GM12864 (cell line): ENCODE measurements at places on chromosomes 5 and 9.
A peak's percentile ranks its signal among the peaks of the same experiment; 100 is the strongest.

DNA sequence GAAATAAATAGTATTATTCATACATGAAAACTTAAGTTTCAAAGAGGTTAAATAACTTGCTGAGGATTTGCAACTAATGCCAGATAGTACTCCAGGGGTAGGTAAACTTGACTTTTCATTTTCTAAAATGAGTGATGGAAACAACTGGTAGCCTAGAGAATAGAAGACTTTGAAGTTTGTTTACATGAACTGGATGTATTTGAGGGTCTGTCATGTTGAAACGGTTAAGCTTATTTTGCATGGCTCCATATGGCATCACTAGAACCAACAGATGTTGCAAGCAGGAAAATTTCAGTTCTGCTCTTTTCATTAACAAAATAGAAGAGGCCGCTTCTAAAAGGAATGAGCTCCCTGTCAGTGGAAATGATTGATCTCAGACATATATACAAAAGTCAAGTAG is 105.1 kb upstream of the SGCD start:
- DNase-seq = no peak

- no peak for DNase-seq
These were observed 13.6 kb downstream of the MTMR12 start for GRCh38 chr5:32299059-32299677.

GRCh38 chr9:135372501-135373008 is 107.0 kb upstream of the PPP1R26 start:
- no peak for DNase-seq

DNA sequence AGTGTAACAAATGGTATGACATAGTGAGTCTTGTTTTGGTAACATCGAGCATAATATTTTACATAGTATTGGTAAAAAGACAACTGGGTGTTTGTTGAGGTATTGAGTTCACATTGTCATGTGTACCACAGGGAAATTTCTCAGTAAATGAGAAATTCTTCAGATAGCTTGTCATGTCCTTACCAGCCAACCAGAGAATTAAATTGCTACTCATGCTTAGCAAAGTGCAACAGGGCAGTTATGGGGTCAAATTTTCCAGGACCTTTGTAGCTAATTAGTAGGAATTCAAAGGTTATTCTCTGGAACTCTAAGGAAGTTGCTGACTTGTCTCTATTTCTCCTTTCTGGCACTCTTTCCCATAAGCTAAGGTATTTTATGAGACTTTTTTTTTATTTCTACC is 595.7 kb downstream of the EFNA5 start:
- no peak for DNase-seq

- no peak for DNase-seq
These were observed 2.3 kb downstream of the RALGPS1 start for GRCh38 chr9:126916909-126917308.

GRCh38 chr5:36790847-36791246 is 85.7 kb upstream of the NIPBL start:
- no peak for DNase-seq

DNA sequence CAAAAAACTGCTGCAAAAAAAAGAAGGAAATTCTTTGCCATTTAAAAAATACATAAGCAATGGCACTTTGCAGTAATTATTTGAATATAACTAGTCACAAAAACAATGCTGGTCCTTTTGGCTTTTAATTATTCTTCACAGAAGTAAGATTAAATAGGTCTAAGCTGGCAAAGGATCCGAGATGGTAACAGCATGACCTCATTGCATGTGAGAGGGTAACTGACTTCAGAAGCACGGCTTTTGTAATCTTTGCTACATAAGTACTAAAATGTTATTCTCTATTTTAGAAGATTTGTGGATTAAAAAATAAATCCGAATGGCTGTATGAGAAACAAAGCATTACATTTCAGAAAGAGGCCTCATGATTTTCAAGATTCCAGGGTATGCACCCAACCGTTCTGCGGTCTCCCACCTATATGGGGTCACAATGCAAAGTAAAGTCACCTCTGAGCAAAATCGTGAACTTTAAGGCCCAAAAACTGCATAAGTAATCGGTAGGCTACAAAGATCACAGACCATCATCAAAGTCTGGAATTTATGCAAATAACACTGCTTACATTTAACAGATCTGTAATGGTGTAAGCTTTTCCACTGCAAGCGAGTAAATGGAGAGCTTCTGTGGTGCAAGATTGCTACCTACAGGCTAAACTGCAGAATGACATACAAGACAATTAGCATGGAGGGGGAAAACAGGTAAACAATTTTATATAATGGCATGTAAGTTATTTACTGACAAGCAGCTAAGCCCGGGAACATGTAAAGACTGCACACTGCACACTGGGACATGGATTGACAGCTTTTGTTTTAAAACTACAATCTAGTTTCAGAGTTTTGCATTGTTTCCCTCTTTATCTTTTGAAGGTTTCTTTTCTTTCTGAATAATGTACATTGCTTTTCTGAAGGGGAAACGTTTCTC is 231.6 kb downstream of the SLF1 start:
- DNase-seq = peak; percentile 61

DNA sequence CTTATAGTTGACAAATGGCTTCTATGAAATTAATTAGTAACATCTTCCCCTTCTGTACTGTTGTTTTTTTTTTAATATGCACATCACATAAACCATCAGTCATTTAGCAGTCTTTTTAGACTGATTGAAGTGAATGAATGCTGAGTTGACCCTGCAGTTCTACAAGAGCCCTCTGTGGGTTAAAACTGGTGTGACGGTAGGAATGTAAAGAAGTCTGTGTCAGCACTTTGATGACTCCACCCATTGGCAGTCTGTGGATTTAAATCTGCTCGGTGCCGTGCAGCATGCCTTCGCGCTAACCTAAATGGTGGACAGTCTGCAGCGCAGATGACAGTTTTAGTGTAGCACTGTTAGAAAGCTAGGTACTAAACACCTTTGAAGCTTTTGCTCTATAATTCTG is 3.1 kb downstream of the GTF3C4 start:
- no peak for DNase-seq

DNA sequence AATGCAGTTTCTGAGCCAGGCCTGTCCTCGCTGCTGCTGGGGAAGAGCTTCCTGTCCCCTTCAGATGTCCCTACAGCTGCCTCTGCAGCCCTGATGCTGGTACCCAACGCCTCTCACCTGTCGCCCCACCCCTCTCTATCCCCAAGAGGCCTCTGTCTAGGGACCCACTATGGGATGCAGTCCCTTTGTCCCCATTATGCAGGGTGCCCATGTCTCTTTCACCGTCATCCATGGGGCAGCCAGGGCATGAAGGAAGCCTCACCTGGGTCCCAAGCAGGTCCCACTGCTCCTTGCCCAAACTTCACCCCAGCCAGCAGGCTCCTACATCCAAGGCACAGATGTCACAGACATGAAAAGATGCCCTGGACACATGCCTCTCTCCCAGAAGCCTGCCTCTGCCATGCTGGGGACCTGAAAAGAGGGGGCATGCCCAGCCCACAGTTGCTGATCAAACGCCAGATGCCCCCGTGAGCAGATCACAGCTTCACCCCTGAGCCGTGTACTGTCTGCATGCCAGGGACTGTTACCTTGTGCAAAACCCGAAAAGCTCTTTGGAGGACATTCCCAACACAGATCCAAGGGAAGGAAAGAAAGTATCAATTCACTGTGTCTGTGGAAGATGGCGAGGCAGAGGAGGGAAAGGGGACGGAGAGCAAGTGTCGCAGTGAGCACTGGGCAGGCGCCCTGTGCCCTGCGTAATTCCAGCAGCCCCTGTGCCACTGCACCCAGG is 81.0 kb downstream of the ADAMTS2 start:
- DNase-seq = no peak

GRCh38 chr9:6977761-6978160 is 220.0 kb downstream of the KDM4C start:
- DNase-seq = no peak

- DNase-seq = no peak
These were observed 27.8 kb upstream of the TNFSF8 start for GRCh38 chr9:114958021-114958843.

GRCh38 chr9:136669791-136670464 is 7.2 kb downstream of the EGFL7 start:
- DNase-seq = no peak

DNA sequence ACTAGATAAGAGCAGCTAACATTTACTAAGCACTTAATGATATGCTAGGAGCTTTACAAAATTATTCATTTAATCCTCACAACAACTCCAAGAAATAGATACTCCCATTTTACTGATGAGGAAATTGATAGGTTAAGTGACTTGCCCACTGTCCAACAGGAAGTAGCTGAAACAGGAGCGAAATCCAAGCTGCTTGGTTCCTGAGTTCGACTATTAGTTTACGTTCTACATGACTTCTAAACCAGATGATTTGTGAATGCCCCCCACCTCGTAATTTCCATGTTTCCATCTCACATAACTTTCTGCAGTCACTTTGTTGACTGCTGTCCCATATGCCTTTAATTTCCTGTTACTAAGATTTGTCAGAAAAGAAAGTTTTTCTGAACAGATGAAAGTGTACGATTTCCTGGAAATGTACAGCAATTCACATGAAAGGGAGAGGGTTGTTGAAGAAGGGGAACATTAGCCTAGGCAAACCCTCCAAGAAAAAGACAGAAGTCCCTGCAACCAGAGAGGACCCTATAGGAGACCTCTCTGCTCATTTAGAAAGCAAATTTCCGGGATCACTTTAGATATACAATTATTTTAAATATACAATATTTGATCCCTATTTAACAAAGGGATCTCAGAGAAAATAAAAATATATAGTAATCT is 279.1 kb upstream of the EFNA5 start:
- no peak for DNase-seq

GRCh38 chr5:23631302-23632045 is 124.1 kb downstream of the PRDM9 start:
- DNase-seq = no peak

GRCh38 chr5:17882760-17883488 is 248.7 kb downstream of the TAF11L14 start:
- DNase-seq = no peak

DNA sequence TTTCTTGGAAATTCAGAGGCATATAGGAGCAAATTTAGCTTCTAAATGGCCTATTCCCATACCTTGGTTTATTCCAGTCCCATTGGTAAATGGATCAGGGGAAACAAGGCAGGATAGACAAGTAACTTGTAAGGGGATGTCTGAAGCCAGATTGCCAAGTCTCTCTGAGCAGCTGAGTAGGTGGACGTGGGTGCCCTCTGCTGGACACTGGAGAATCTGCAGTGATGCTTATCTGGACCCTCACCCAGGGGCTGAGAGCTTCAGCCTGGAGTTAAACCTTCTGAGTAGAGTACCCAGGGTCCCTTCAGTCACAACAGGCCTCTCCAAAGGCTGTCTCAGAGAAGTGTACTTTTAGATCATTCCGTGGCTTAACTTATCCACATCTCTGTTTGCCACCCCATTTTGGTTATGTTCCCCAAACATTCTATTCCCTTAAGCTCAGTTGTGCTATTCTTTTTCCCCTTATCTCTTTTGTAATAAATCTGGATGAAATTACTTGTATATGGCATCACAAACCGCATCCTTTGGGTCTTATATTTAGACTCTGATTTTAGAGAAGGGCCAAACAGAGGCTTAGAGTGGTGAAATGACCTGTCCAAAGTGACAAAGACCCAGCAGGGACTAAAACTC is 218.3 kb upstream of the GLRA1 start:
- peak; percentile 24 for DNase-seq

- DNase-seq = no peak
These were observed 47.1 kb upstream of the MATR3 start for GRCh38 chr5:139246394-139246793.

GRCh38 chr9:100317706-100318105 is 35.0 kb downstream of the TEX10 start:
- DNase-seq = no peak

DNA sequence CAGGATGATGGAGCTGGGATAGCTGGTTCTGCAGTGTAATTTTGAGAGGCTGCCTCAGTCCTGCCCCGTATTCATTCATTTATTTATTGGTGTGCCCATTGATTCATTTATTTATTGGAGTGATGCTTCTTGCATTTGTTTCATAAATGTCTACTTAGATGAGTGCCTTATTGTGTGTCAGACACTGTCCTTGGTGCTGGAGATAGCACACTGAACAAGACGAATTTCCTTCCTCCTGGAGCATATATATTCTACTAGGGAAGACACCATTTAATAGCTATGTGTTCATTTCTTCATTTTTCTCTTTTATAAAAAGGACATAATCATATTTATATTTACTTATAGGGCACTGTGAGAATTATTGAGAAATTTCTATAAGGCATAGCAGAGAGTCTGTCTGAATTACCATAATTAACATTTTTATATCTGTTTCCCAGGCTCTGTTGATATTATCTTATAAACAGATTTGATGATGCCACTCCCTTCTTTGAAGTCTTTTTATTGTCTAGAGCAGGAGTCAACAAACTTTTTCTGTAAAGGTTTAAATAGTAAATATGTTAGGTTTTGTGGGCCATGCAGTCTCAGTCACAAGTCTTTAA is 433.9 kb upstream of the ZNF608 start:
- DNase-seq = no peak

GRCh38 chr5:15168358-15168757 is 296.8 kb upstream of the ANKH start:
- DNase-seq = no peak

GRCh38 chr5:132506094-132506692 is 15.6 kb upstream of the IRF1 start:
- no peak for DNase-seq

DNA sequence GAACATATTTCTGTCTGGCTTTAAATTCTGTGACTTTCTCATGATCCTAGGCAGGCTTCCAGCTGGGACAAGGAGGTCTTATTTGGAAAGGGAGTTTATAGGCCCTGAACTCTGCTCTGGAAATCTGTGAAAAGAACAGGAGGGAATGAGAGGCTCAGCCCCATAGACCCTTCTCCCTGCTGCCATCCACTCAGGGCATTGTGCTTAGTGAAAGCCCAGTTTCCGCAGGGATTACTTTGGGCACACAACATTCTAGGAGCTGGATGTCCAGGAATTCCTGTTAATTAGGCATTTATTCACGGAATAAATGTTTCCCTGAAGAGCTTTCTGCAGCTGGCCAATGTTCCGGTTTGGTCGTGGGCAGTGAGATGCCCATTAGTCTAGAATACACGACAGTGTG is 32.7 kb upstream of the COL15A1 start:
- no peak for DNase-seq

- no peak for DNase-seq
These were observed 164.3 kb downstream of the SYK start for GRCh38 chr9:90966031-90966290.

DNA sequence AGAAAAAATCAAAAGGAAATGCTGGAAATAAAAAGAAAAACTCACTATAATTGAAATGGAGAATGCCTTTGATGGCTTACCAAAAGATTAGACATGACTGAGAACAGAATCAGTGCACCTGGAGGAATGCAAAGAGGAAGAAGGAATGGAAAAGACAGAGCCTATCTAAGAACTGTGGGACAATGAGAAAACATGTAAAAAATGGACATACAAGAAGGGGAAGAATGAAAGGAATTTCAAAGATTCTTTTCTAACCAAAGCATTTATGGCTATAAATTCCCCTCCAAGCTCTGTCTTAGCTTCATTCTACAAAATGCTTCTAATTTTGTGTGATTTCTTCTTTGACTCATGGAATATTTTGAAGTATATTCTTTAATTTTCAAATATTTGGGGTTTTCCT is 47.5 kb upstream of the CLK4 start:
- DNase-seq = no peak
